ENCODE measurements at places on chromosomes 4 and X.

- no peak for DNase-seq
These were observed 33.4 kb upstream of the RASGEF1B start for GRCh38 chr4:81505004-81505598.

DNA sequence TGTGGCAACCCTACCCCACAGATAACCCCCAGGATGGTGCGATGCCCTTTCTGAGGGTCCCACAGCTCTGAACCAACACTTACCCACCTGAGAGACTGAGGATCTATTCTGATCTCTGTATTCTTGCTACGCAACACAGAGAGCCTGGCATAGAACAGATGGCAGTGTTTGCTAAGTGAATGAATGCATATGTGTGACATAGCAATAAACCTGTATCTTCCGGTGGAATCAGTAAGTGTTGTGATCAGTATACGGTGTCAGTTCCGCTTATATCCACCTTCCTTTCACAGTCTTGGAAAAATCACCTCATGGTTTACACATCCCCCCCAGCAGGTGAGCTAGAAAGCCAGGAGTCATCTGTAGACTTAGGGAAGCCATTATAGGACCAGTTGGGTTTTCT, 5.9 kb upstream of the HSD17B10 start:
- DNase-seq: no peak

GRCh38 chr4:147773261-147774184, 41.6 kb downstream of the ARHGAP10 start:
- no peak for DNase-seq

- DNase-seq: no peak
These were observed 909 bp upstream of the SLAIN2 start for GRCh38 chr4:48340276-48340964.

DNA sequence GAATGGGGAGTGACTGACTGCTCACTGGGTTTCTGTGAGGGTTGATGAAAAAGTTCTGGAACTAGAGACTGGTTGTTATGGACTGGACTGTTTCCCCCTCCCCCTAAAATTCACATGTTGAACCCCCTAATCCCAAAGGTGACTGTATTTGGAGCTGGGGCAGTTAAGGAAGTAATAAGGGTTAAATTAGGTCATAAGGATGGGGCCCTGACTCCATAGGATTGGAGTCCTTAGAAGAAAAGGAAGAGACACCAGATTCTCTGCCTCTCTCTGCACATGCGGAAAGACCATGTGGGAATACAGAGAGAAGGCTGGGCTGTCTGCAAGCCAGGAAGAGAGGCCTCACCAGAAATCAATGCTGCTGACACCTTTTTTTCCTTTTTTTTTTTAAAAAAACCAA, 38.2 kb downstream of the ZBTB49 start:
- no peak for DNase-seq

GRCh38 chr4:41362621-41363383, 106.1 kb downstream of the UCHL1 start:
- DNase-seq: no peak

- no peak for DNase-seq
These were observed 81.4 kb downstream of the IRF2 start for GRCh38 chr4:184392748-184393559.

DNA sequence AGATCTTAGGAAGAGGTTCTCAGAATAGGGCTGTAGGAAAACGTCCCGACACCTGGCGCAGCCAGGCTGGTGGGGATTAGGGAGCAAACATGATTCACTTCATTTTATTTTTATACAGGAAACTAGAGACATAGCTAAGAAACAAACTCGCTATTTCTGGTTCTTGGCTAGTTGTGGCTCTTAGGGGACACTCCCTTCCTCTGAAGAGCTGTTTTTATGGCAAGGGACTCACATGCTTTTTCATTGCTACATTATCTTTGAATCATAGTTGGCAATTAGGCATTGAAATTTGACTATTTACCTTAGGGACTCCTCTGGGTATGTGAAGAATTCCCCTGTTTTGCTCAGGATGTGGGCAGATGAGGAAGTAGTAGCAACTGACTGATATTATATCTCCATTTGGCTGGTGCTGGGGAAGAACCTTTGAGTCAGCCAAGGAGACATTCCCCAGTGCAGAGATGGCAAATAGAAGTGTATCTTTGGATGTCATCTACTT, 174.5 kb downstream of the SMIM20 start:
- DNase-seq: no peak

DNA sequence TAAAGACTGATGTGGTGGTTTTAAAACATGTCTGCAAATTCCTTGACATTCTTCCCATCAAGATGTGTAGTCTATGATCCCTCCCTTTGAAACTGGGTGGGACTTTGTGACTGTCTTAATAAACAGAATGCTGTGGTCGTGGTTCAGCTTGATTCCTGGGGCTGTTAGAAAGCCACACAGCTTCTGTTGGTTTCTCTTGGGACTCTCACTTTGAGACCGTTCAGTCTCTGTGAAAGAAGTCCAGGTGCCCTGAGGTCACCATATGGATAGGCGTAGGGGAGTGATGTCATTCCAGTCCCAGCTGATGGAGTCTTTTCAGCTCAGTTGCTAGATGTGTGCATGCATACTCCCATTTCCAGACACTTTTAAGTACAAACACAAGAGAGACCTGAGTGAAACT, 216.6 kb downstream of the KDR start:
- DNase-seq: no peak

- no peak for DNase-seq
These were observed 12.1 kb downstream of the CCDC22 start for GRCh38 chrX:49247346-49247745.

DNA sequence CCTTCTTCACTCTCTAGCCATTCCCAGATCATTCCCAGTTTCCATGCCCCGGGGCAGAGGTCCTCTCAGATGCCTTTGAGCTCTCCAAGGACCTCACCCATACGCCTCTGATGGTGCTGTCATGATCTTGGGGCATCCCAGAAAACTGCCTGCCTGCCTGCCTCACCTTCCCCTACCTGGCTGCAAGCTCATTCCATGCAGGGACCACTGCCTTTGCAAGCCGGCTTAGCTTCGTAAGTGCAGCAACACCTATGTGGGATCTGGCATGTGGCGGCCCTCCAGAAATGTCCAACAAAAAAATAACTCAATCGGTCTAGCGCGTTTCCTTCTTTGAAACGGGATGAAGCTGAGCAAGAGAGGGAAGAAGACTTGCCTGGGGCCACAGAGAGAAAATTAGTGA, 53.0 kb downstream of the C4orf50 start:
- no peak for DNase-seq

DNA sequence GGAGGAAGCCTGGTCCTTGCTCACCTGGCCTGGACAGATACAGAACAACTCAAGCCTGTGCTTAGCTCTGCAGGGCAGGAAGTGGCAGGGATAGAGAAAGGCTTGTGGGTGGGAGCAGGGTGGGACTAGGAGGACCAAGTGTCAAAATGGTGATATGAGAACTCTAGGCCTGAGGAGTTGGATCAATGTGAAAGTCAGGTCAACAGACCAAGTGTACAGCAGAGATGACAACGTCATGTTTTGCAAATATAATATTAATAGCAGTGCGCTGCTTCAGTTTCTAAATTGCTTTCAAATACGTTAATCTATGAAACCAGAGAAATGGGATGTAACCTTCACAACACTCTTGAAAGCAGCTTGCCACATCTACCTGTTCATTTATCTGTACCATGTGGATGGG, 114.2 kb upstream of the MAP3K15 start:
- DNase-seq: no peak

DNA sequence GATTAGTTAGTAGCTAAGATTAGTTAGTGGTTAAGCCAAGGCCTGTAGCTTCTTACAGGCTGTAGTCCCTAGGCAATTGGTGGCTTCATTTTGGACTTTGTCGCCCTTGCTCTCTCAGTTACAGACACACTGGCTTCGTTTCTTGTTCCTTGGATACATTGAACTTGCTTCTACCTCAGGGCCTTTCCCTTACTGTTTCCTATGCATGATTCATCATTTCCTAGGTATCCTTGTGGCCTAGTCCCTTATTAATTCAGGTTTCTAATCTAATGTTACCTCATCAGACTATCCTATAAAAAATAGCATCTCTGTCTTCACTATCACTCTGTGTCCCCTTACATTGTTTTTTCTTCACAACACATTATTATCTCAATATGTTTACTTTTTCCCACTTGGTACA, 45.5 kb upstream of the LCORL start:
- no peak for DNase-seq

DNA sequence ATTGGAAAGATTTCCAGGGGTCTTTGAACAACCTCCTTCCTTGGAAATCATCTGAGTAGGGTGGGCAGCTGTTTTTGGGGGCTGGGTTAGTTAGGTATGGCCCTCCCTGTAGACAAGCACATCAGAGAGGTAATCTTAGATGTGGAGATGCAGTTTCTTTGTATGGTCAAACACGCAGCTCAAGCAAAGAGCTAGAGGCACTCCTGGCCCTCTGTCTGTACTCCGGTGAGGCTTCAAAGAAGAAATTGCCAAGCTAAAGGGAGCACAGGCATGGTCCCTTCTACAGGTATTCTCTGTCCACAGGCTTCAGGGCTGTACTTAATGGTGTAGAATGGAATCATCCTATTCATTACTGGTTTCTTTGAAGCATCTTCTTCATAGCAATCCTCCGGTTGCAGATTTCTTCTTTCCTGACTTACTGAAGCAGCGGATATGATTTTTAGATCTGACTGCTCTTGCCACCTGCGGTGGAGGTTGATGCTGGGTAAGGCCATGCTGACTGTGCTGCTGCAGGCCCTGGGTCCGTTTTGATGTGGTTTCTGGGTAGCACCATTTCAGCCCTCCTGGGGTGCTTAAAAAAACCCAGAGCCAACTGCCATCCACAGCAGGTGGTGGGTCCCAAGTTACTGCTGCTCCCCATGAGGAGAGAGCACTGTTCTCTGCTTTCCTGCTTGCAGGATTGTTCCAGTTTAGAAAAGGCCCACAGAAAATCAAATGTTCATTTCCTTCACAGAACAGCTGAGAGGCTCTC, 318.9 kb upstream of the GATB start:
- DNase-seq: no peak

DNA sequence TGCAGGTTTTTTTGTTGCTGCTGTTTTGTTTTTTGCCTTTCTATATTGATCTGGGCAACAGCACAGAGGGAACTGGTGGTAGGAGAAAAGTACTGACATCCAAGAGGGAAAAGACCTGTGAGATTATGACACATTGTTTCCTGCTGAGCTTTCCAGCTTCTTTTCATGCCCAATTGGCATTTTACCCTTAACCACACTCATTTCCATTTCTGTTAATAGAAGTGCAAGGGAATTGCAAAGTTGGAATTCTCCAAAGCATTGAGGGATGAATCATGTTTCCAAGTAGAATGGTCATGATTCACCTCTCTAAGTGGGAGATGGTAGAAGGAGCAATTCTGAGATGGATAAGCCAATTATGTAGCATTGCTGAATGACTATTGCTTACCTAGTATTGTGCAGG, 161.5 kb downstream of the PPARGC1A start:
- DNase-seq: no peak

DNA sequence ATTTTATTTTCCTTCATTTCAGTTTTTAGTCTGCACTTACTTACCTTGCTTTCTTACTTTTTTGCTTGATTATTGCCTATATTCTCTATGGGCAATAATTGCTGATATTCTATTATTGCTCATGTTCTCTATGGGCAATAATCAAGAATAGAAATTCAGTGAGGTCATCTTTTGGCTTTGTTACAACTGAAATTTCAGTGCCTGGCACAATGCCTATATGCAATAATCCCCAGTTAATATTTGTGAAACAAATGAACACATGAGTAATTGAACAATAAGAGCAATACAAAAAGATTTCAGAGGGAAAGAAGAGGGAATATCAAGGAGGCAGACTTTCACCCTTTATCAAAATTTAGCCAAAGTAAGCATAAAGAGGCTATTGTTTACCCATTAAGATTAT, 48.6 kb upstream of the ARSJ start:
- DNase-seq: no peak

DNA sequence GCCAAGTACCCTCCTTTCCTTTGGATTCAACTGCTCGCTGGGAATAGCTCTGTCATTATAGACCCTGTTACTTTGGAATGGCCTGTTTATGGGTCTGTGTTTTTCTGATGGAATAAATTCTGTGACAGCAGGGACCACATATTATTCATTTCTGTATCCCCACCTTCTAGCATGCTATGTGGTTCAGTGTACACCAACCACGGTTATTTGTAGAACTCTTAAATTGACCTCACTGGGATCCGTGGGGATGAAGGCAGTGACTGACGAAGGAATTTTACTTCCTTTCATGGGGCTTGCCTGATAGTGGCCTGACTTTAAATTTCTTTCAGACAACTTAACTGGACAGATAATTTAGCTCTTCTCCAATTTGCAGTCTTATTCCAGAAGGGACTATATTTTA, 343.2 kb downstream of the SPRY1 start:
- no peak for DNase-seq

GRCh38 chr4:1368421-1369090, 21.5 kb downstream of the UVSSA start:
- DNase-seq: no peak

GRCh38 chrX:3227526-3227925, 118.9 kb downstream of the MXRA5 start:
- DNase-seq: no peak

DNA sequence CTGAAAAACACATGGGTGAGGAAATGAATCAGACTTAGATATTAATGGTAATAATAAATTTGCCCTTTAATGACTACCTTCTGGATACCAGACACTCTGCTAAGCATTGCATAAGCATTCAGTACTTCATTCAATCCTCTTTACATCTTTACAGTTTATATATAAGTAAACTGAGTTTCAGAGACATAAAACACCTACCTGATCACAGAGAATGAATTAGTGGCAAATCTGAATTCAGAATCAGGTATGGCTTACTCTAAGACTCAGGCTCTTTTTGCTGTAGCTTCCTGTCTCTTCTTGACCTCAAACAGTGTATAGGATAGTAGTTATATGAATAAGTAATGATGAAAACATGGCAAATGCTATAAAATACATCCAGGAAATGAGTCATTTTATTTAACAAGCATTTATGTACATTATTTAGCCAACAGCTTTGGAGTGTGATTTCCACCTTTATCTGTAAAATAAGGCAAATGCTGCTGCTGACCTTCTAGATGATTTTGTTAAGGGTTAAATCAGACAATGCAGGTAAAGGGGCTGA, 83.9 kb downstream of the VEGFC start:
- no peak for DNase-seq

GRCh38 chr4:11900359-11900758, 471.7 kb upstream of the HS3ST1 start:
- no peak for DNase-seq

- no peak for DNase-seq
These were observed 2.9 kb downstream of the ATP6AP1 start for GRCh38 chrX:154431341-154431740.

- DNase-seq: no peak
These were observed 40.7 kb downstream of the PRDM5 start for GRCh38 chr4:120881846-120882245.

DNA sequence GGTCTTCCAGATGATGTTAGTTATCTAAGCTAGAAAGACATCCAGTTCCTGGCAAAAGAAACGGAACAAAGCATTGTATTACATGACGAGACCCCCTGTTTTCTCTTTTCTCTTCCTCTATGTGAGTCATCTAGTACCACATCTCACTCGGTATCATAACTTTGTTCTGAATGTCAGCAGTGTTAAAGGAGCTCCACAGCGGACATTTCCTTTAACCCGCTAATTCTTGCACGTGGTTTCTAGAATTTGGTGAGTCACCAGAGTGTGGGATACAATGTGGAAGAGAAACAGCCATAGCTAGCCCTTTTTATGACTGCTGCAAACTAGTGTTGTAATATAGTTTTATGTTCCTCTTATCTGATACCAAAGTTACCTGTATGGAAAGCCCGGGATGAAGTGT, 243.7 kb downstream of the TENM3 start:
- DNase-seq: no peak

Data from progenitor cell of endocrine pancreas (in vitro differentiated cells).